ENCODE measurements at places on chromosomes 6 and 20.

DNA sequence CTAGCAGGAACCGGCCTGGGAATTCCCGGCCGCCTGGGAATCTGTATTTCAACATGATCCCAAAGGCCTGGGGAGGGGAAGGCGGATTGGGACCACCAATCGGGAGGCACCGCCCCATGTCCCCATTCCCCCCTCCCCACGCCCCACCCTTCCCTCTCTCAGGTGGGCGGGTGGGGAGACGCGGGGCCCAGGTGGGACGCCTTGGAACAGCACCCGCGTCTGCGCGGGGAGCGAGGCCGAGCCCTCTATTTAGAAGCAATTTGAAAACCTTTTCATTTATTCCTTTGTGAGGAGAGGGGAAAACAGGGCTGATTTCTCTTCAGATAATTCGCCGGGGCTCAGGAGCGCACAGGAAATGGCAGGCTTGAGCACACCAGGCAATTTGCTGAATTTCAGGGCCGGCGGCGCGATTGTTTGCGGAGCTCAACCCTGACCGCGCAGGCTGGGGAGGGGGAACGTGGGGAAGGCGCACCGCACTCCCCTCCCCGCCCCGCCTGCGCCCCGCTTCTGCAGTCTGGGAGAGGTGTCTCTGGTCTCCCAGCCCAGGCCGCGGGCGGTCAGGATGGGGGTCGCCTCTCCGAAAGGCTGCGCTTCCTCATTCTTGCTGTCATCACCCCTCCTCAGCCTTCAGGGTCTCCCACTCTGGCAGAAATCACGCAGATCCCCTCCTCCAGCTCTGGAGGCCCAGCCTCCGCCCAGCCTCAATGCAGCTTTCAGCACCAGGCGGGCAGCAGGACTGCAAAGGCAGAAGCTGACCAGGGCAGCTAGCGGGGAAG lies 170.0 kb downstream of the GRM4 start:
- DNase-seq, result no peak

GRCh38 chr6:52299653-52300052 lies 15.1 kb upstream of the MCM3 start:
- DNase-seq, result no peak

DNA sequence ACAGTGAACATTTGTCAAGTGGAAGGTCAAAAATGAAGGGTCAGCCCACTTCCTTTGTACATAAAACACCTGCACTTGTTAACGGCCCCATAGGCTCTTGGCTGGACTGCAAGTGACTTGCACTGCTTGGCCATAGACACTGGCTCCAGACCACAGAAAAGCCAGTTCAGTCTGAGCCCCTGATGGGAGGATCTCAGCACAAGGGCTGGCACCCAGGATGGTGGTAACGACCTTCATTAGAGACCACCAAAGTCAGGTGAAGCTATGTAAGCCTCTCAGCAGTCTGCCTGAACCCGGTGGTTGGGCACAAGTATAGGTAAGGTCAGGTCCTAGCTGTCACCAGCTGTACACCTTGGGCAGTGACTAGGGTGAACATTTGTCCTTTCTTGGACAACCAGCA lies 16.1 kb downstream of the PLAGL2 start:
- DNase-seq, result no peak

DNA sequence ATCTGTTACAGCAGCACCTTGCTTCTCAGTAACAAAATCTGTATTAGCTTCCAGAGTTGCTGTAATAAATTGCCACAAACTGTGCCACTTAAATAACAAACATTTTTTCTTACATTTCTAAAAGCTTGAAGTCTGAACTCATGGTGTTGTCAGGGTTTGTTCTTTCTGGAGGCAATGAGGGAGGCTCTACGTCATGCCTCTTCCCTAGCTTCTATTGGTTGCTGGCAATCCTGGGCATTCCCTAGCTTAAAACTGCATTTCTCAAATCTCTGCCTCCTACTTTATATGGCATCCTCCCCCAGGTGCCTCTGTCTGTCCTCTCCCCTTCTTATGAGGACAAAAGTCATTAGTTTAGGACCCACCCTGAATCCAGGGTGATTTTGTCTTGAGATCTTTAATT lies 41.6 kb upstream of the TMEM244 start:
- no peak for DNase-seq

DNA sequence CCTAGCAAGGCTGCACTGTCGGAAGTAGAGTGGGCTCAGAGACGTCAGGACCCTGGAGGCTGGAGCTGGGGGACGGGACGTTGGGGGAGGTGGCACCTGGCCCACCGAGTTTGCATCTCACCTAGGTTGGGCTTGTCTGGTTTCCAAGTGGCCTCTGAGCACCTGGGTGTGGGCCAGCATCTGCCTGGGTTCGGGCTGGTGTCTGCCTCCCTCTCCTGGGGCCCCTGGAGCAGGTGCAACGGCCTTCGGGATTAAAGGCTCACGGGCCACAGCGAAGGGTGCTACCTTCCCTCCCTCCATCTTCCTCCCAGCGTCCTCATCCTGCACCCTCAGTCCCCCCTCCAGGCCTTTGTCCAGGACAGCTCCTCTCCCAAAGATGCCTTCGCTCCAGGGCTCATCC lies 6.0 kb downstream of the HRH3 start:
- no peak for DNase-seq

DNA sequence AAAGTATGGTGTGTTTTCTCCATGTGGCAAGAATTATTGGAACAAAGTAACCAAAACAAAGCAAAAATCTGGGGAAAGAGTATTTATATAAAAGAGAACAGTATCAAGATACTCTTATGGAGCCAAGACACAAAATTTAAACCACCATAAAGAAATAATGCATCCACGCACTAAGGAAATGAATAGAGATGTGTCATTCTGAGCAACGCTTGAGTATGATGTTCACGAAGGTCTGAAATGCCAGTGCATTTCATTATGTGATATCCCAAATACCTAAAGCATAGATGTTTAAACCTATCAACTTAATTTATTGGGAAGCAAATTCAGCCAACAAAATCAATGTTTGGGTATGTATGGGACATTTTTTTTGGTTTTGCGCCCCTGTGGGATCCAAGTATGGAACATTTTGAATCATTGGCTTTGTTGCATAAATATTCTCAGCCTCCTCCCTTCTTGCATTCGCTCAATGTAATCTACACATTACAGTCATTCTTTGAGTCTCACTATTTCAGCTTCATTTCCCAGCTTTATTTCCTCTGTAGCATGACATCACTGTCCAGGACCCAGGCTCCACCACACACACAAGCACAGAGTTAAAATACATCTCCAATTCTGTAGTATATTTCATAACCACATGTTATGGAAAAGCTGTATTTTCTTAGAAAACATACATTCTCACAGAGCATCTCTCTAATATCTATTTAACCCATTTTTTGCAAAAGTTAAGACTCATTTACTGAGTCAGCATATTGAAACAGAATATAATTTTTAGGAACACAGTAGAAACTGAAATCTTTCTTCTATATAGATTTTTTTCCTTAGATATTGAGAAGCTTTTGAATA lies 11.6 kb upstream of the MOXD1 start:
- no peak for DNase-seq

DNA sequence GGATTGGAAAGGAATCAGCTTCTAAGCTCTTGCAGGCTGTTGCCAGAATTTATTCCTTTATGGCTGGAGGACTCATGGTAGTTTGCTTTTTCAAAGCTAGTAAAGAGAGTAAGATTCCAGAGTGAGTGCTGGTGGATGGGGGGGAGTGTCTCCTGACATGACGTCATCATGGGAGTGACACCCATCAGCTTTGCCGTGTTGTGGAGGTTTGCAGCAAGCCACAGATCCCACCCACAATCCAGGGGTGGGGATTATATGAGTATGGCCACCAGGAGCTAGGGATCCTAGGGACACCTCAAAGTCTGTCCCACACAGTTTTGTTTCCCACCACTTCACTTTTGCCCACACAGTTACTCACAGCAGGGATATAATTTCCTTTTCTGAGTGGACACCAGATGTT lies 28.7 kb upstream of the PMEPA1 start:
- no peak for DNase-seq

DNA sequence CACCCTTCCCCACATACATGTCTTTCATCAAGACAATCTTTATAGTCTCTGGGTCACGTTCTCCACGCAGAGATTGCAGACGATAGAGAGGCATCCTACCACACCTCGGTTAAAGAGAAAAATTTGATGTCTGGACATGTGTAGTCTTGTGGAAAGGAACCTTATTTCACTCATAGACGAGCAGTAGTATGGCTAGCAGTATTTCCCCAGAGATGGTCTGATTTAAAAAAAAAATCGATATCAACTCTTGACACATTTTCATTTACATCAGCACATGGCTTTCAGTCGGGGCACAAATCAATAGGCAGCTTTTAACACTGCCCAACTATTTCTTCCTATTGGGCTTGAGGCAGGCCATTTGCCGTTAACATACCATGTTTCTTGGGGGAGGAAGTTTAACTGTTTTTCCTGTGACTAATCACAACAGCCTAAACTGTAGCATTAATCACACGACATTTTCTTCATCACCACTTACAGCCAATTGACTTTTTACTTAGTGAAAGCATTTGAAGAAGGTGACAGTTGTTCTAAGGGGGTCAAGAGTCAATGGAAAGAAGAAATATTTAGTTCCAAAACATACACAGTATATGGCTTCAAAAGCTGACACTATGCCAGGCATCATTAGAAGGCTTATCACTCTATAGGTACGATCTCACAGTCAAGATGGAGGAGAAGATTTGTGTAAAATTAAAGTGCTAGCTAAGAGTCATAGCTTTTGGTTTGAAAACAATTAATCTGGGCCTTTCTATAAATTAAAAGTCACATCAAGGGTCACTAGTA lies 129.5 kb upstream of the HDAC2 start:
- DNase-seq, result no peak

DNA sequence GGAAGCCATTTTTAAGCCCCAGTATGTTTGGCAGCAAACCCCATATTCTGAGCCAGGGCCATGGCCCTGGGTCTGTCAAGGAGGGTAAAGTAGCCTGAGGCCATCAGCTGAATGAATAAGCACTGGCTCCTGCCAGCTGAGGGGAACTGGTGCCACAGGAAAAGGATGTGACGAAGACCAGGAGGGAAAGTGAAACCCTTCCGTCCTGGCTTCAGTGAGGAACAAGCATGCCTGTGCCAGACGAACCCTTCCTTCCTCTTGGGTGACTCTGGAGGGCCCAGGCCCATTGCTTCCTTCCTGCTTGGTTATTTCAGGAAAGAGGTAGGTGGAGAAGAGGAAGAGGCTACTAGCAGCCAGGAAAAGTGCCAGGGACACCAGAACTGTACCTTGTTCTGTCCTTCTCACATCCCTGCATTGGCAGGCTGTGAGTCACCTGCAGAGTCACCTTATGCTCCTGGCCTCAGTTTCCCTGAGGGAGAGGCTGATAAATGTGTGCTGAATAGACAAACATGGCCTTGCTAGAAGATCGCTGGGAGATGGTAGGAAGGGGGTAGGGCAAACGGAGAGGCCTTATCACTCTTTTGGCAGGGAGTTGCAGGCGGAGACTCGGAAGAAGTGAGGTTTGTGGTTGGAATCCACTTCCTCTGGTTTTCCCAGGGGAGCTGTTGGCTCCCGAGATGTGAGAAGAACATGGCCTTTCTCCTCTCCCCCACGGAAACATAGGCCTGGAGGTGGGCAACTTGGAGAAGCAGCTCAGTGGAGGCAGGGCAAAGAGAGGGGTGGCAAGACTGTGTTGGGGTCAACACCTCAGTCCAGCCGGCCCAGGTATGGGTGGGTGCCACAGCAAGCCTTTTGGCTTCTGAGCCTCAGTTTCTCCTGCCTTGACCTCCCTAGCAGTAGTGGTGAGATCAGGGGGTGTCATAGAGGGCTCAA lies 37.4 kb downstream of the COX4I2 start:
- DNase-seq, result peak; percentile 76

GRCh38 chr6:31246051-31246521 lies 25.8 kb downstream of the HLA-C start:
- DNase-seq, result no peak

DNA sequence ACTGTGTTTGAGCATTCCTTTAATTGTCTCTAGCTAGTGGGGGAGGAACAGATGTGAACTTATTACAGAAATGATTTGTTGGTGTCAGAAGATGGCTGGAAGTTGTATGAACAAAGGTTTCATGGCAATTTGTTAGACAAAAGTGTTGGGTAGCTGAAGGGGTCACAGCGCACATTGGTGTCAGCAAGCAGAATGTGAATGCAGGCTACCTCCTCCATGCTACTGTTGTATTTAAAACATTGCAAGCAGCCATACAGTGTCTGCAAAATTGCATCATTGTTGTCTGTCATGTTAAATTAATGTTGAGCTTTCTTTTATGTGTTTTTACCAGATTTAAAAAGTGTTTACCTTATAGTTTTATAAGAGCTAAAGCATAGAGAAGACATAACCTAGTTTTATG lies 6.2 kb downstream of the LRRC1 start:
- no peak for DNase-seq

GRCh38 chr20:60214901-60215815 lies 256.9 kb downstream of the CDH26 start:
- no peak for DNase-seq

DNA sequence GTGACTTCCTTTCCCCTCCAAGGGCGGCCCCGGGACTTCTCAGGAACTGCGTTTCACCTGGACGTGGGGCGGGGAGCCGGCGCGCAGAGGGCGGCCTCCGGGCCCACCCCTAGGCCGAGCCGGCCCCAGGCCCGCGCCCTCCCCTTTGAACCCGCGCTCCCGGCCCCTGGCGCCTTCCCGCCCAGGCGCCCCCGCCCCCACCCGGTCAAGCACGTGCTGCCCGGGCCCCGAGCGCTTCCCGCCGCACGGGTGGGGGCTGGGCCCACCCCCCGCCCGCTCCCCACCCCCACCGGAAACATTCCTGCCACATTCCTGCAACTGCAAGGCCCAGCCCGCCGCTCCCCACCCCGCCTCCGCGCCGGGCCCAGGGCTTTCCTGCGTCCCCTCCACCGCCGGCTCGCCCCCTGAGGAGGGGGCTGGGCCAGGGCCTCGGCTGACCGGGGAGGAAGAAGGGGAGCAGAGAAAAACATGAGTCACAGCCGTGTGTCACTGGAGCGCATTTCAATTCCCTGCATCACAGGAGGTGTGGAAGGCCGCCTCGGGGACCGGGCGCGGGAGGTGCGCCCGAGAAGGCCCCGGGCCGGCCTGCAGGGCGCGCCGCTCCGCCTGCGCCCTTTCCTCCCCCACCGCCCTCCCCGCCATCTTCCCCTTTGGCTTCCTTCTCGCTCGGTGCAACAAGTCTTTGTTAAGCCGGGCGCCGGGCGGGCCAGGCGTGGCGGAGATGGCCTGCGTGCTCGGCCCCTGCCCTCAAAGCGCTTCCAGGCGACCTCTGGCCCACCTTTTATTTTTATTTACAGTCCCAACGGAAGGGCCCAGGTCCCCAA lies 1.2 kb upstream of the HMGA1 start:
- DNase-seq, result peak; percentile 70

DNA sequence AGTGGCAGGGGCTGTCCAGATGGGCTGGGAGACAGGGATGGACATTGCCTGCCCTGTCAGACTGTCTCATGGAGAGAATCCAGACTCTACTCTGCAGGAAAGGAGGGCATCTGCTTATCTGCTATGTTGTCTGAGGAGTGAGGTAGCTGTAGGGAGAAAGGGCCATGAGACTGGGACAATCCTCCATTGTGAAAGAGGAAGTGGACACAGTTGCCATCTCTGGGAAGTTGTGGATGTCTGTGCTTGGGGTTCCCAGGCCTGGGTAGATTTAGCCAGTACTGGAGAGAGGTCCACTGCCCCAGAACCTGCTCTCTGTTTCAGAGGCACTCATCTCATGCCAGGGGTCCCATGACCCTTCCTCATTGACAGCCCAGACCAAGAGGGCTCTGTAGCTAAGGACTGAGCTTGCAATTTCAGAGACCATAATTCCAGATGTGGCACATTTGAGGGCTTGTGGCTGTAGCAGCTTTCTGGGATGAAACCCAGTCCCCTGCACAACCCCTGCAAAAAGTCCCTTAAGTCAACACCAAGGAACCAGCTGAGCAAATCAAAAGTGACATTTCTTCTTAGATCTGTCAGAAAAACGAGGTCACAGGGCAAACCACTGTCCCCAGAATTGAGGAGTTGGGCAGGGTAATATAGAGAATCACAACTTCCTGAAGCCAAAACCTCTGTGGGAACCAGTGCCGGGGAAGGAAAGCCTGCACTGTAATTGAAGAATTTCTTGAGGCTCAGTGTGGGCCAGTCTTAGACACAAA lies 4.1 kb upstream of the SIRPG start:
- DNase-seq, result peak; percentile 34

All from CD4-positive, alpha-beta T cell treated with Interleukin-12 subunit alpha and Interleukin-12 subunit beta, for 1 hour (primary cell).